ENCODE measurements at places on chromosomes 7 and 10. TPM values are rescaled to one million over a fixed set of nuclear protein-coding genes. Genes with fewer than 3 reads are reported as not detected.

DNA sequence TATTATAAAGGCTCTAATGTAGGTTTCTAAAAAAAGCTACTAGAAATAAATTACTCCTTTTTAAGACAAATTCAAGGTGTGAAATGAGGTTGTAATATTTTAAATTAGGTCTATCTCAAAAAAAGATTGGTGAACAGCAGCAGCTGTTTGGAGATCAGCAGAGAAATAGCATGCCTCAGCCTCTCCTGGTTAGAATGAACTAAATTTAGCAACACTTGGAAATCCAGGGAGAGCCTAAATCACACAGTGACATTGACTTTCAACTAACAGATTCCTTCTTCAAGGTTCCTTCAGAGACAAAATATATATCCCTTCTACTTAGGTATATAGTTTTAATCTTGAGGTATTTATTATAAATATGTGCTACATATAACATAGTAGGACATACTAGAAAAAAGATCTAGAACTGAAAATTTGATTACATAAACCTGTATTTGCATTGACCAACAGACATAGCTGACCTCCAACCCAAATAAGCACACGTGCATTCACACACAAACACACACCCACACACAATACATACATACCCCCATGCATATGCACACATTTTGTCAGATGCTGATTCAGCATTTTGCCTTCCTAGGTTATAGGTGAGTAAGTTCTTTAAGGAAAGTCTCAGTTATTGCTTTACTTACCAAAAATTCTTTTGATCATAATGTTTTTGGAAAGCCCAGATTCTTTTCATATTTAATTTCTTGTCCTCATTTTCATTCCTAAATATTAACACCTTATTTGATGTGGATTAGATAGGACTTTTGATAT lies 47.3 kb downstream of the DGKB start:
- H3K27me3 ChIP-seq, result no peaks in the 10 kb centered on the region
- DNase-seq, result no peak
- H3K4me3 ChIP-seq, result no peak overlapping the region
- no peaks in the 10 kb centered on the region for H3K36me3 ChIP-seq

GRCh38 chr10:78146200-78146599 lies 112.5 kb downstream of the RPS24 start:
- H3K4me3 ChIP-seq, result no peak overlapping the region
- H3K27ac ChIP-seq, result no peak overlapping the region
- no peaks in the 10 kb centered on the region for H3K36me3 ChIP-seq
- H3K4me1 ChIP-seq, result no peaks in the 10 kb centered on the region
- H3K27me3 ChIP-seq, result peaks cover 2% of the 10 kb centered on the region

DNA sequence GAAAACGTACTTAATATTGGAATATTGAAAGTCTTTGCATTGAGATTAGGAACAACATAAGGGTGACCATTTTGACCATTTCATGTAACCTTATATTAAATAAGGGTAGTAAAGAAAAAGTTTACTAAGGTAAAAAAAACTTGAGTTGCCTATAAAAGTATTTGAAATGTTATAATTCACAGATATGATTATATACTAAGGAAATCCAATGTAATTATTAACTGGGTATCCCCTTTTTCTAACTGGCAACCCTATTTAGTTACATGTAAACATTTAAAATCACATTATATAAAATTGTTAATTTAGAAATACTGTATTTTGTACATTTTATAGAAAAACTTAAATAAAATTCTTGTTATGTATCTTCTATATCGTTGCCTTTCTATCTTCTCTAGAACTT lies 64.2 kb downstream of the TRIM24 start:
- no peaks in the 10 kb centered on the region for H3K27me3 ChIP-seq
- H3K27ac ChIP-seq, result no peak overlapping the region
- H3K4me3 ChIP-seq, result no peak overlapping the region
- peaks cover 62% of the 10 kb centered on the region for H3K36me3 ChIP-seq

DNA sequence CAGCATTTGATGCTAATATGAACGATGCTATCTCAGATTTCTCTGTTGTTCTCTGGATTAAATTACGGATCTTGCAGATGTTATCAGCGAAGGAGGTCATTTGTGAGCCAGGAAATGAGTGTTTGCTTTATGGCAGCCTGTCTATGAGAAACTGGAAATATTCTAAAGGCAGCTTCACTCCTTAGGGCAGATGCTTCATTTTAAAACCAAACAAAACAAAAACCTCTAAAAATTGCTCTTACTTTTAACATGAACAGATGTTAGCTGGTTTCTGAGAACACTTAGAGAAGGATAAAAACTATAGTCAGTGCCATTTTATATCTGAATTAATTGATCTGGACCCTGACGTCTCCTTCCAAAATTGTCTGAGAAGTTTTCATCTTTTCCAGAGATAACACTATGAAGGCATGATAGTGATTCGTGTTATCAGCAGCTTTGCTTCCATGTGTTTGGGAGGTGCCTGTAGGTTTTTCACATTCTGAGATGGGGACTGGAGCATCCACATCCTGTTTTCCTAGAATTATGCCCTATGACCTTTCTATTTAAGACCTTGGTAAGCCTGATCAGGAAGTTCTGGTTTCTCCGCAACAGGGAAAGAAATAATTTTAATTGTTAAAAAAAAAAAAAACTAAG lies 53.1 kb downstream of the CPED1 start:
- no peak overlapping the region for H3K4me3 ChIP-seq
- no peak overlapping the region for H3K27ac ChIP-seq
- no peaks in the 10 kb centered on the region for H3K36me3 ChIP-seq
- no peak for DNase-seq

DNA sequence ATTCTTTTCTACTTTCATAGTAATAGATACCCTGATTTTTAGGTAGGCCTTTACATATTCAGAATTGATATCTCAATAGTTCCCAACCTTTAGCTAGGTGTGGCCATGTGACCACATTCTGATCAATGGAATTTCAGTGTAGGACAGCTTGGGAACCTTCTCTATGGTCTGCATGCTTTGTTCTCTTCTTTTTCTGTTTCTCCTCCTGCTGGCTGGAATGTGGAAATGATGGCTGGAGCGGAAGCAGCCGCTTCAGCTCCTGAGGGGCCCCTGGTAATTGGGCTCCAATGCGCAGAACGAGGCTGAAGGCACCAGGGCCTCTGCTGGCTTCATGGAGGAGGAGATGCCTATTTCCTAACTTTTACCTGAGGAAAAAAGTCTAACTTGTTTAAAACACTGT lies 152.6 kb downstream of the ZMYND11 start:
- H3K4me1 ChIP-seq, result peaks cover 15% of the 10 kb centered on the region
- H3K27ac ChIP-seq, result no peak overlapping the region
- H3K36me3 ChIP-seq, result peaks cover 4% of the 10 kb centered on the region

DRGX gene
- total RNA-seq, result not detected

LIPK gene
- total RNA-seq, result not detected

GNG11 gene
- not detected for total RNA-seq

ASB10 gene
- total RNA-seq, result not detected

THSD7A gene
- total RNA-seq, result not detected

TMEM176B gene
- total RNA-seq, result not detected
